ENCODE measurements at places on chromosomes 1 and 21.

DNA sequence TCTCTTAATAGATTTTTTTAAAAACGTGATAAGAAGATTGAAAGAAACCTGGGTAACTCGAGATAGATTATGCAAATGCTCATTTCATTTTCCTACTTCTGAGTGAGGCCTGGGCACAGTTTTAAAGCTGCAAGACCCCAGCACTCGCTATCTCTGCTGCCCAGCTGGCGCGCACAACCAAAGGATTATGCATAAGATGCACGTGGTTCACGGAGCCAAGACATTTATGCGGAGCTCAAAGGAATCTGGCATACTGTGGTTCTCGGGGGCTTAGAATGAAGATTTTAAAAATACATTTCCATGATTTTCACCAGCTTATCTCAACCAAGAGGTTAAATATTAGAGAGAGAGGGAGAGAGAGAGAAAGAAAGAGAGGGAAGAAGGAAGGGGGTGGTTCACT lies 210.9 kb downstream of the DSCAM start:
- DNase-seq: peak; percentile 52

GRCh38 chr1:197896301-197896700 lies 6.1 kb upstream of the C1orf53 start:
- DNase-seq: peak; percentile 35

DNA sequence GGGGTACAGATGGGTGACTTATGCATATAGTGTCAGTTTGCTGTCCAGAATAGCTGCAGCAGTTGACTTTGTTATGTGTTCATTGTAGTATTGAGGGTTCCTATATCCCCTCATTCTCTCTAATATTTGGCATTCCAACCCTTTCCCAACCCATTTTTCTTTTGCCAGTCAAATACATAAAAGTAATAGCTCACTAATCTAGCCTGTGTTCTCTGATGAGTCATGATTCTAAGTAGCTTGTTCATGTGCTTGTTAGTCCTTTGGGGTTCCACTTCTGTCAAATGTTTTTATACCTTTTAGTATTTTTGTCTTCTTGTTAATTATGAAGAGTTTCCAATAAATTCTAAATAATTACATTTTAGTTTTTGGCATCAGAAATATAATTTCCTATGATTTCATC lies 99.2 kb upstream of the MROH9 start:
- no peak for DNase-seq

DNA sequence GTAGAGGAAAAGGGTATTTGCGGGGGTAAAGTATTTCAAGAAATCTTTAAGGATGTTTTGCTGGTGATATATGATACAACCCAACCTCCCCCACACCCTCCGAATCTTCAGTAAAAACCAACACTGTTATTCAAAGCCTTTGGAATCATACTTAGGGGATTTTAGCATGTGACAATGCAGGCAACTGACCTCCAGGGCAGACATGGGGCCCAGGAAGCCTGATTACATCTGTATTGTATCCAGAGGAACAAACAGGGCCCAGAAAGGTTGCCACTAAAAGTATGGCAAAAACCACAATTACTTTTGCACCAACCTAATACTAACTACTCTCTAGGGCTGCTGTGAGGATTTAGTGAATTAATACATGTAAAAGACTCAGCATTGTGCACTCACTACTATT lies 43.9 kb upstream of the CNN3 start:
- DNase-seq: no peak

DNA sequence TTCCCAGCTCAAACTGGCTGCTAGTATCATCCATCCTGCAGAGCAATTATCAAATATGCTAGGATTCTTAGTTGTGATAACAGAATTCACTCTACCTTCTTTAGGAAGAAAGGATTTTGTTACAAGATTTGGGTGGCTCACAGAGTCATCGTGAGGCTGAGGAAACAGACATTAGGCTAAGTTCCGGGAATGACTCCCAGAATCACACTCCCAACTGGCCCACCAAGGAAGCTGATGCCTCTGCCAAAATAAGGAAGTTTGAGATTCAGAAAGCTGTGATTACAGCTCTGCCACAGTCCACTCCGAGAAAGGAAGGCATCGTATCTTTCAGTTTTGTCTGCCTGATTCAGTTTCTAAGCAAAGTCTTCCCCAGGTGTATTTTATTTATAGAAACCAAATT lies 50.6 kb upstream of the LYPLAL1 start:
- DNase-seq: peak; percentile 20

GRCh38 chr1:208170252-208170651 lies 73.9 kb downstream of the PLXNA2 start:
- peak; percentile 67 for DNase-seq

GRCh38 chr1:234929369-234929768 lies 199.3 kb downstream of the TOMM20 start:
- no peak for DNase-seq

DNA sequence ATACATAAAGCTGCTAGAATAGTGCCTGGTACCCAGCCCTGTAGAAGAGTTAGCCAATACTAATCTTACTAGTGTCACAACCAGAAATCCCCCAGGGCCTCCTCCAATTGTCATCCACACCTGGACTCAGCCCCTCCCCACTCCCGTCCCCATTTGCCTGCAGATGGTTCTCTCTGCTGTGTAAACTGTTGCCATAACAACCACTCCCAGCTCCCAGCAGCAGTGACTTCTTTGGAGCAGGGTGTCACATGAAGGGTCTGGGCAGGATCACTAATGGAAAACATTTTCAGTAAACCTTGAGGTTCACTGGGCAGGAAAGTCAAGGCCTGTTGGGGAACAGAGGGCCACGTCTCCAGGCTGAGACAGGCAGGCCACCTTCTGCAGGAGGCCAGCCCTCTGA lies 126.0 kb upstream of the IPO9 start:
- DNase-seq: peak; percentile 87

Data from eye (tissue), 1 donor.